ENCODE measurements at places on chromosomes 2 and 18. TPM values are rescaled to one million over a fixed set of nuclear protein-coding genes. Genes with fewer than 3 reads are reported as not detected.

Gene SLC9A4
- total RNA-seq = 0.69 TPM

Gene TBR1
- 3.9 TPM for total RNA-seq

Gene TRIM43
- total RNA-seq = not detected

Gene CFAP221
- 25.4 TPM for total RNA-seq

Measured in diencephalon (tissue), 1 donor.